Activated effector memory CD4-positive, alpha-beta T cell treated with anti-CD3 and anti-CD28 coated beads, Interleukin-2, amount 50 U/mL, for 16 hours (primary cell): ENCODE measurements at places on chromosomes 4 and X.

DNA sequence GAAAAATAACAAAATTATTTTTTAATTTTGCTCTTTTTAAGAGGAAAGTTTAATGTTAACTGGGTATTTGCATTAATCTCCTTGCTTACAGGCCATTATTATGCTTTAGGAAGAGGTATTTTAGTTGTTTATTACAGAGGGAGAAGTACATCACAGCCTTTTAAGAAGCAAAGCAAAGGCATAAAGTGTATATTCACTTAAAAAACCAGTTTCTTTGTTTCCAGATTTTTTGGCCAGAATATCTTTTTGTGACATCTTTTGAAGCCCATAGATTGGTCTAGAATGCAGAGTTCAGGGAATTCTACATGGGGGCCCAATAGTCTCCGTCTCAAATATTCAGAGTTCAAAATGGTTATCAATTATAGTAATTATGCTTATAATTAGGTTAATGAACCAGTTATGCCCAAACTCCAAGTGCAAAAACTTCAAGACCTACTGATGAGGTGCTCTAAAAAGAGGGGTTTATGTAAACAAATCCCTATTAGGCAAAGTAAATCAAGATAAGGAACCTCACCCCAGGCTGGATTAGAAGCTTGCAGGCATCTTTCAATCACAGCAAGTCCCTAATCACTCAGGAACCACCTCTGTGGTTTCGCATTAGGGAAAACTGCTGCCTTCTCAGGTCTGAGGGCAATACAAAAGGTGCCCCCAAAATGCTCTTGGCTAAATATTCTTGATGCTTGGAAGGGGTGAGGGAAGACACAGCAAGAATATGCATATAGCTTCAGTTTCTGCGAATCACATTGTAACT is 1.4 kb downstream of the CXXC4 start:
- no peak for DNase-seq

GRCh38 chr4:35883108-35883507 is 361.2 kb downstream of the ARAP2 start:
- no peak for DNase-seq

DNA sequence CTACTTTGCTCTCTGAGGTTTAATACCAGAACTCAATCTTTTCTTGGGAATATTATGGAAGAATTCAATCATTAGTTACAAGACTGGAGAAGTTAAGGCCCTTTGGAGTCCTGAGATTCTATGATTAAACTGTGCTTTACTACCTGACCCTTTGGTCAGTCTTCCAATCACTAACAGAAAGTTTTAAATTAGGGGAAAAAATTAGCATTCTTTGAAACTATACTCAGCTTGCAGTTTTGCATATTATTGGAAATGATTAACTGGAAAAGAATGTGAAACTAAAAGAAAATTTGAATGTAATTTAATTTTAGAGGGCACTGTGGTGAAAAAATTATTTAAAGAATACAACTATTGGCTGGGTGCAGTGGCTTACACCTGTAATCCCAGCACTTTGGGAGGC is 18.7 kb upstream of the GPR34 start:
- DNase-seq, result no peak

GRCh38 chrX:136779346-136779781 is 1.4 kb downstream of the ARHGEF6 start:
- peak; percentile 62 for DNase-seq

- DNase-seq, result no peak
Measured at GRCh38 chr4:139209470-139210063, 32.5 kb upstream of the ELF2 start.

DNA sequence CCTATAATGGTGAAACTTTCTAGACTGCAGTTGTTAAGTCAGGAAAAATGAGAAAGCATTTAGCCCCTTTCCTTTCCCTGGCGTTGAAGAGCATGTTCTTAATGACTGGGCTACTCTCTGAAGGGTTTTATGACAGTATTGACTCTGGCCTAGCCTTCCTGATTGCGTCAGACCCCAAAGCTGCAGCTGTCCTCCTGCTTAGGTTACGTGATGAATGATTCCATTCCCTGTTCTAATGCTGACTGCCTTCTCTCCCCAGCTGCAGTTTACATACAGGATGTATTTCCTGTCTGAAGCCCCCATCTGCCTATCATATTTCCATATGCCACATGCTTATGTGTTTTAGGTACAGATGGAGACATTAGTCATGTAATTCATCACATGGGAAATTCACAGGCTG is 105.8 kb upstream of the EGFL6 start:
- no peak for DNase-seq

- no peak for DNase-seq
Measured at GRCh38 chr4:56115898-56116297, 167.2 kb downstream of the CEP135 start.

GRCh38 chr4:148730082-148730640 is 287.9 kb upstream of the NR3C2 start:
- no peak for DNase-seq

GRCh38 chrX:134948333-134949241 is 42.2 kb upstream of the SMIM10 start:
- DNase-seq, result no peak

DNA sequence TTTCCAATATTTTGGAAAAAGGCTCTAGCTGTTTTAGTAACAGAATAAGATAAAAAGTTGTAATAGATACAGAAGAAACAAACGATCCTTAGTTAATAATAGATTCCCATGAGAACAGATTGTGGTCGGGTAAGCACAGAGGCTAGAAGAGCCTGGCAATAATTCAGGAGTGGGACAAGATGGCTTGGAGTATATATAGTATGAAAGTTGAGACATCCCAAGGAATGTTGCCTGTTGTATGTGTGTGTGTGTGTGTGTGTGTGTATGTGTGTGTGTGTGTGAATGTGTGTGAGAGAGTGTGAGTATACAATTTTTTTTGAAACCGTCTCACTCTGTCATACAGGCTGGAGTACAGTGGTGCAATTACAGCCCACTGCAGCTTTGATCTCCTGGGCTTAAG is 150.7 kb downstream of the PDGFC start:
- no peak for DNase-seq

GRCh38 chrX:34653811-34654210 is 3.3 kb downstream of the TMEM47 start:
- DNase-seq, result no peak

GRCh38 chr4:39346856-39347519 is 19.2 kb downstream of the RFC1 start:
- no peak for DNase-seq

DNA sequence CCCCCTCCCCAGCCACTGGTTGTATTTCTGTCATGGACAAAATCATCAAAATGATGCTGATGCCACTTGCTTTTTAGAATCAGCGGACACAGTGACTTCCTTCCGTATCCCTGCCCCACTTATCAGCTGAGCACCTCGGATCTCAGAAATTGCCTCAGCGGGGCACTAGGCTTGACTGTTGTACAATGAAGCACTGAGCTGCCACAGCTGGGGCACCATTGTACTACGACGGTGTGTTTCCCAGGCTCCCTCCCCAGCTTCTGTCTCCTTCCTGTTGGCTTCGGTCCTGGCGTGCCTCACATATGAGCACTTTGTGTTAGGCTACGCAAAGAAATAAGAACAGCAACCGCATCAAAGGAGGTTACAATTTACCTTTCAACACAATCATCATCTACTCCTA is 82.4 kb downstream of the F11 start:
- no peak for DNase-seq

DNA sequence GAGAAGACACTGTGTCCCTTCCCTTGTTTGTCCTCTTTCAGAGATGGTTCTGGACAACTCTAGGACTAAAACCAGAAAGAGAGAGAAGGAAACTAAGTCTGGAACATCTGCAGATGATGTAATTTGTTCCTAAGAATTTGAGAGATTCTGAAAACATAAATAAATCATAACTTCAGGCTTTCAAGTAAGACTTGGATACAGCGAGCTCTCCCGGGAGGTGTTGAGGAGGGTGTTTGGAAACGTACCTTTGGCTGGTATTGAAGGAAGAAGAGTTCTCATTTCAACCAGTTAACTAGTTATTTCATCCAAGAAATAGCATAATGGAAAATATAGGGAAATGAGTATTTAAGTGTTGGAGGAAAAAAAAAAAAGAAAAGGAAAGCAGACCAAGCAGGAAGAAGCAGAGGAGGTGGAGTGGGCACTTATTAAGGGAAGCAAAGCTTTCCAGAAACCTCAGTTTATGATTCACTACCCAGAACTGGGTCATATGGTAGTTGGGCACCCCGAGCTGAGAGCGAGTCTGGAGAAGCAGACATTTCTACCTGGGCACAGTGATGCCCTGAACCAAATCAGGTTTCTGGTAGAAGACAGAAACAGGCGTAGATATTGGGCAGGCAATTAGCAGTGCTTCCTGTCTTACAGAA is 26.9 kb downstream of the CCNG2 start:
- DNase-seq, result no peak

DNA sequence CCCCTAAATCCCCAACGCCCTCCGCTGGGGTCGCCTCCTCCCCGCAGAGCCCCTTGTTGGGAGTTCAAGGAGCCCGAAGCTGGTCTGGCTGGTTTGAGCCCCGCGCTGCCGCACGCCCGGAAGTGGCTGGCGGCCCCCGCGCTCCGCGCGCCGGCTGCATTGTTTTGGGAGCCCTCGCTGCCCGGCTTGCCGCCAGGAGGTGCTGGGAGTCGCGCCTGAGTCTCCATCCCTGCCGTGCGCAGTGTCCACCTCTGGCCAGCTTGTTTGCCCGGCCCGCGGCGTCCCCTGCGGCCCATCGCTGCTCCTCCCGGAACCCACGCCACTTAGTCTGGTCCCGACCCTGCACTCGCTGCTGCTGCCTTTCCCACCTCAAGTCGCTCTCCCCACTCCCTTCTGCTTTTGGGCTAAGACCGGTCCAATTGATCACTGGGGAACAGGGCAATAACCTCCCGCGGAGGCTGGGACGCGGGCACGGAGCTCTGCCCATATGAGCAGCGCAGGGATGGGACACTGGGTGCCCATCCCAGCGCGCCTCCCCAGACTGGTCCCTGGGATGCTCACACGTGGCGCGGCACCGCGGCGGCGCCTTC is 2.2 kb upstream of the SFRP2 start:
- DNase-seq, result no peak

GRCh38 chr4:169070071-169070894 is 60.2 kb upstream of the CBR4 start:
- DNase-seq, result no peak

DNA sequence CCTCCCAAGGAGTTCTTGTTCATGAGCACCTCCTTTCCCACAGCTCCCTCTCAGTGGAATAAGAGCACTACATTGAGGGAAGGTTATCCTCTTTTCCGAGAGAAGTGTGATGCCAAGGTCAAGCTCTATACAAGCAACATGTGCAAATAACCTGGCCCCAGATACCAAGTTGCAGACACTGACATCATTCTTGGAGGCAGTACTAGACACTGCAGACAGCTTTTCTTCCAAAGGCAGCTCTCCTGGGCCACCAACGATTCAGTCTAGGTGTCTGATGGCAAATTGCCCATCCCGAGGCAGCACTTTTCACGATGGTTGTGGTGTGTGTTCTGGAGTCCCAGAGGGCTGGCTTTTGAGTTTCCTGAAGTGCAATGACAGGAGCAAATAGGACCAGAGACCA is 384.9 kb downstream of the TLL1 start:
- no peak for DNase-seq

GRCh38 chrX:66676413-66676812 is 37.5 kb upstream of the EDA2R start:
- no peak for DNase-seq

DNA sequence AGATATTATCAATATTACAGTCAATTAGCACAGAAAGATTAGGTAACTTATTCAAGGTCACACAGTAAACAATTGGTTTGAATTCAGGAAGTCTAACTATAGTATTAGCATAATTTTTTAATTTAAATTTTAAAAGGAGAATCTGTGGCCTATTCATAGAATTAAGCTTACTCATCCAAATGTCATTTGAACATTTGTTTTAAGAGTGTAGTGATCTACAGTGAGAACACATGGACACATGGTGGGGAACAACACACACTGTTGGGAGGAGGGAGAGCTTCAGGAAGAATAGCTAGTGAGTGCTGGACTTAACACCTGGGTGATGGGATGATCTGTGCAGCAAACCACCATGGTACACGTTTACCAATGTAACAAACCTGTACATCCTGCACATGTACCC is 48.3 kb downstream of the MEPE start:
- DNase-seq, result no peak

GRCh38 chr4:170497112-170497511 is 407.4 kb upstream of the AADAT start:
- no peak for DNase-seq

DNA sequence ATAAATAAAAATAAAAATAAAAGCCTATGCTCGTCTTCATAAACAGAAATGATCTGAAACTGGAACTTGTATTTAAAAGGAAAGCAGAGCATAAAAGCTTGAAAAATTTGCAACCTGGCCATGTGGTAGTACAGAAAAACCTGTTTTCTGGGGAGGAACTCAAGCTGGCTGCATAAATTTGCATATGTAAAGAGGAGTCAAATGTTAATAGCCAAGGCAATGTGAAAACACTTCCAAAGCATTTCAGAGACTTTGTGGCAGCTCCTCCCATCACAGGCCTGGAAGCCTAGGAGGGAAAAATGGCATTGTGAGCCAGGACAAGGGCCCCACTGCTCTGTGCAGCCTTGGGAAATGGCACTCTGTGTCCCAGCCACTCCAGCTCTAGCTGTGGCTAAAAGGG is 727.9 kb upstream of the DIAPH2 start:
- DNase-seq, result no peak

DNA sequence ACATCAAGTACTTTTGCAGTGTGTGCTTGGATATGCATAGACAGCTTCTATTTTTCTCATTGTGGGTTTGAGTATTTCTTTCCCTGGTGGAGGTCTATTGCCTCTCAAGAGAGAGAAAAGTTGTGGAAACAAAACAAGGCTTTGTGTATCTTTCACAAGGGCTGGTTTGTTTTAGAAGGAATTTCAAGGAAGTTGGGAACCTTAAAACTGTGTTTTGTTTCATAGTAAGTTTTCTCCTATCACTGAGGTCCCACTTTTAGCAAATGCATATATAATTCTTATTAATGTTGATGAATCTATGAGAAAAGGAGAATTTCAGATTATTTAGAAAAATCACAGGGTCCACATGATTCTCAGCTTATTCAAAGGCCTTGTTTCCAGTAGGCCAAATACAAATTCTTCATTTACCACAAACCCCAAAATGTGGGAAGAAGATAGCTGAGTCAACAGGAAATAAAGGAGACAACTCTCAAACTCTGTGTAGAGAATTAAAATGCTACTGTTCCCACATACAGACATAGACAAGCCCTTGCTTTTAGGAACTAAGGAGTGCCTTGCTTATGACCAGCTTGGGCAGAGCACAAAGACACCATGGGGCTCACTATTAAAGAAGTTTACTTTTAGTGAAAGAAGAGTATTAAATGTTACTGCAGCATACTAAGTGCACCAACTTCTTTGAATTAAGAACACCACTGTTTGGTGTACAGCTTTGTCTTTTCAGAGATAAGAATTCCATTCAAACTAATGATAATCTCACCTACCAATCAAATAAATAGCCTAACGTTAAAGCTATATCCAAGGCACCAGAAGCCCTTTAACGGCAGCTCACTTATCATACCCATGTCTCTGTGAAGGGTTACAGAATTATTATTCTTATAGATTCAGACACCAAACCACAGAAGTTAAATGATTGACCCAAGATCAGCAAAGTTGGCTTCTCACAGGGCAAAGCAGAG is 177.4 kb upstream of the LEF1 start:
- no peak for DNase-seq
